HepG2 (cell line): ENCODE measurements at places on chromosomes 1 and 21. TPM values are rescaled to one million over a fixed set of nuclear protein-coding genes. Genes with fewer than 3 reads are reported as not detected.
A peak's percentile ranks its signal among the peaks of the same experiment; 100 is the strongest.

CBS gene
- 43.5 and 64.7 TPM in 2 replicates for total RNA-seq

DNA sequence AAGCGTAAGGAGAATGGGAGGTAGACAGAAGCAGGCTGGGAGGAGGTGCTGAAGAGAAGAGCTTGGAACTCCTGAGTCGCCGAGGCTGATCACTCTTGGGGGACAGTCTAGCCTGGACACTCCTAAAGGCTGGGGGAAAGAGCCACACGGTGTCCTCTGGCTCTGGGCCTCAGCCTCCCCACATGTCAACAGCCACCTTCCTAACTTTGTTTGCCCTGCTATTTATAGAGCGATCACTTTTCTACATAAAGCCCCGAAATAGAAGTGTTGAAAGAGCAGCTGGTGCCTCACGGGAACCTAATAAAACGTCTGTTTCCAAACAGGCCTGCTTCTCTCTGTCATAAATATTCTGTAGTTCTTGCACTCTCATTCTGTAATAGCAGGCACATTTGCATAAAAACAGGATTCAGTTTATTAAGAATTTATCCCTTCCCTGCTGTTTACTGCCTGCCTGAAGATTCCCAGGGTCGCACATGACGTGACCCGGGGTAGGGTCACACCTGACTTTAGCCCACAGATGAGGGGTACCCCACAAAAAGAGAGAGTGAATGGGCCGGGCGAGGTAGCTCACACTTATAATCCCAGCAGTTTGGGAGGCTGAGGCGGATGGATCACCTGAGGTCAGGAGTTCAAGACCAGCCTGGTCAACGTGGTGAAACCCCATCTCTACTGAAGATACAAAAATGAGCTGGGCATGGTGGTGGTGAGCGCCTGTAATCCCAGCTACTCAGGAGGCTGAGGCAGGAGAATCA lies 212.5 kb downstream of the TOMM20 start:
- no peak for DNase-seq

CR1 gene
- not detected in 2 replicates for total RNA-seq

- DNase-seq: peak; percentile 29
Observed at GRCh38 chr1:200558866-200559459, 61.6 kb downstream of the KIF14 start.

- DNase-seq: peak; percentile 29
Observed at GRCh38 chr1:231335663-231336602, 1.7 kb downstream of the EXOC8 start.

DNA sequence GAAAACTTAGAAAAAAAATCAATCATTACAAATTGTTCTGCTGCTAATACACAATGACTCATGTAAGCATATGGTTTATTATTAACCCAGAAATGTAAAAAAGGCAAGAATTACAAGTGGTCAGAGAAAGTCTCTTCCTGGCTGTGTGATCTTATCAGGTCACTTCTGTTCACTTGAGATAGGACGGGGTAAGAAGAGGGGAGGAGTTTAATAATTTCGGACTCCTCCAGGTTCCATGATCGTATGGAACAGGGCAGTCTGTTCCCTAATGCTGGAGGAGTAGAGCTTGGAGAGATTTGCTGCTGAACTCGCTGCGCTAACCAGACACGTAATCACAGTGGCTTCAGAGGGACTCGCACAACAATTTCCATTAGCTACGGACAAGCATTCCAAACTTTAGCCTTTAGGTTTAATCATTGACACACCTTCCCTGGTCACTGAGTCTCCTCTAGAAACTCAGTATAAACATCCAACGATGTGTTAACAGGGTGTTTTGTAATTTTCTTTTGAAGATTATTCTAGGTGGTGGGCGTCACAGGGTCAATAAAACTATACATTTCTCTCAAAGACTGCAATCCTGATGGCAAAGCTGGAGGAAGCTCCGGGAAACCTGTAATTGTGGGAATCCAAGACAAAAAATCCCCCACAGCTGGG lies 1.3 kb downstream of the CRYZ start:
- peak; percentile 92 for DNase-seq

VWA5B1 gene
- not detected in 2 replicates for total RNA-seq

DNA sequence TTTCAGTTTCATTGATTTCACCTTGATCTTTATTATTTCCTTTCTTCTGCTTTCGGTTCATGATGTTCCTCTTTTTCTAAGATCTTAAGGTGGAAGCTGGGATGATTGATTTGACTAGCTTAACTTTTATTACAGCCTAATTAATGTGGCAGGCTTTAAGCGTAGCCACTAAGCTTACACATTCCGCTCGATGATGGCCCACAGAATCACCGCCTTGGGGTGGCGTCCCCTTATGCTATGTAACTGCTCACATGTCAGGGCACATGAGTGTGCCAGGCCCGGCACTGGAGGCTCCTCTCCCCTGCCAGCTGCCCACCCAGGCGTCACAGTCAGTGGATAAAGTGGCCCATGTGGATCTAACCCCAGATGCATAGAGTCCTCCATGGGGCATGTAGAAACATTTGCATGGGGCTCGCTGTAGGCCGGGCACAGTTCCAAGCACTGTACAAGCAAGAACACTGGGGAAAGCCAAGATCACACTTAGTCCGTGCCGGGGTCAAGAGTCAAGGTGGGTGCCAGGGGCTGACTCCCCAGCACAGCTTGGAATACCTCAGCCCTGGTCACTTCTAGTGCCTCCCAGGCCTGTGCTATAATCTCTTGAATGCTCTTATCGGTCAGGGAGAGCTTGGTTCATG lies 41.7 kb downstream of the PKNOX1 start:
- DNase-seq: no peak
